ENCODE measurements at places on chromosomes 13 and 19. TPM values are rescaled to one million over a fixed set of nuclear protein-coding genes. Genes with fewer than 3 reads are reported as not detected.

CDC42EP5 gene
- 41.0 TPM for total RNA-seq

OR10H1 gene
- total RNA-seq: not detected

TMEM255B gene
- total RNA-seq: 3.0 TPM

ZNF221 gene
- 6.3 TPM for total RNA-seq

GSX1 gene
- total RNA-seq: not detected

LAIR1 gene
- not detected for total RNA-seq

KCTD12 gene
- total RNA-seq: 67.5 TPM

ITGBL1 gene
- 183 TPM for total RNA-seq

CA11 gene
- total RNA-seq: 1.1 TPM

SCEL gene
- not detected for total RNA-seq

FFAR2 gene
- total RNA-seq: not detected

ZNF791 gene
- total RNA-seq: 6.1 TPM

TYROBP gene
- not detected for total RNA-seq

CHST8 gene
- not detected for total RNA-seq

PRR36 gene
- not detected for total RNA-seq

MBD3L2 gene
- not detected for total RNA-seq

DPF1 gene
- not detected for total RNA-seq

FTL gene
- total RNA-seq: 2,478 TPM

PCSK4 gene
- 1.5 TPM for total RNA-seq

THSD8 gene
- total RNA-seq: not detected

GADD45GIP1 gene
- 38.0 TPM for total RNA-seq

C5AR2 gene
- under 0.01 TPM for total RNA-seq

PDE4C gene
- 2.1 TPM for total RNA-seq

C13orf42 gene
- not detected for total RNA-seq

PABPC3 gene
- 0.08 TPM for total RNA-seq

ETV2 gene
- total RNA-seq: 0.23 TPM

KRTDAP gene
- not detected for total RNA-seq

PTH2 gene
- not detected for total RNA-seq

CRB3 gene
- 0.08 TPM for total RNA-seq

CCDC70 gene
- not detected for total RNA-seq

ZNF546 gene
- 3.1 TPM for total RNA-seq

CAPN12 gene
- 0.08 TPM for total RNA-seq

GPR183 gene
- not detected for total RNA-seq

ZNF417 gene
- total RNA-seq: 18.7 TPM

INSL3 gene
- not detected for total RNA-seq

KLK11 gene
- not detected for total RNA-seq

LRG1 gene
- not detected for total RNA-seq

S1PR4 gene
- not detected for total RNA-seq

DGKH gene
- 5.8 TPM for total RNA-seq

SHANK1 gene
- 0.68 TPM for total RNA-seq

KLK4 gene
- not detected for total RNA-seq

MISP gene
- under 0.01 TPM for total RNA-seq

LILRA5 gene
- total RNA-seq: not detected

ADGRE2 gene
- 0.35 TPM for total RNA-seq

NLRP11 gene
- not detected for total RNA-seq

ZNF844 gene
- 6.3 TPM for total RNA-seq

ATXN8OS gene
- total RNA-seq: not detected

PODNL1 gene
- total RNA-seq: 1.1 TPM

CYP2F1 gene
- total RNA-seq: not detected

EMP3 gene
- total RNA-seq: 421 TPM

All from smooth muscle cell of the coronary artery (primary cell).